AG04449 (cell line): ENCODE measurements at places on chromosomes 4 and X.

DNA sequence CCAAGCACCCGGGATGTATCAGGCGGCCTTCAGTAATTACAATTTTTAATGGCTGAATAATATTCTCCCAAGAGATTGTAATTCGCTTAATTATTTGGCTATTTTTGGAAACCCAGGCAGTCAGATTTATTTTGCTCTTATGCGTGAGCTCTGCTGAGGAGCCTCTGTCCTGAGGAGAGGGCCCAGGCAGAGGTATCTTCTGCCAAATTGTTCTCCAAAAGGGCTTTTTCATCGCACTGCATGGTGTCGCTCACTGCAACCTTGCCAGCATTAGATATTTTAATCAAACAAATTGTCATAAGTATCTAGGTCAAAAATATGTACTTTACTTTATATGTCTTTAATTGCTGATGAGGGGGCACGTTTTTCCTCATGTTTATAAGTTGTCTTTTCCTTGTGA, 5.8 kb downstream of the ATP2B3 start:
- DNase-seq = no peak

DNA sequence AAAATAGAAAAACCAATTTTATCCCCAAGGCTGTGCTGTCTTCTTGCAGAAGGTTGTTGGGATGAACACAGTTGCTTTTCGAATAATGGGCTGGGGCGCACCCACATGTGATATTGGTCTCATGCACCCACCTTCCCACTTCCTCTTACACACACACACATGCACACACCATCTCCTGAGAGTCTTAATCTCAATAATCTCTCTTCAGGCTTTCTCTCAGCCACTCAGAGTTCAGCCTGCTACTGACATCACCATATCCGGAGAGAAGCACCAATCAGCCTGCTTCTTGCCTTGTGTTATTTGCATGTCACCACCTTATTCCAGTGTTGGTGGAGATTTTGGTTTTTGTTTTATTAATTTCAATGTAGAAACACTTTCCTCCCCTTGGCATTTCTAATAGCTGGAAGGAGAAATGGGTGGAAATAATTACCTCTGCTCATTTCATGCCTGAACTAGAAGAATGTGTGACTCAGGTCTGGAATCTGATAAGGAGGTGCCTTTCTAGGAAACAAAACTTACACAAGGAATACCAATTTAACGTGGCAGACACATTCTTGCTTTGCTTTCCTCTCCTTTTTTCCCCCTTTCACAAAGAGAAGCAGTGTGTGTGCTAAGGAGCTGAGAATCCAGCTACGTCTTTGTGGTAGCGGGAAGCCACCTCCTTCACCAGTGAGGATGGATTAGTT, 400.2 kb downstream of the MID1IP1 start:
- no peak for DNase-seq

DNA sequence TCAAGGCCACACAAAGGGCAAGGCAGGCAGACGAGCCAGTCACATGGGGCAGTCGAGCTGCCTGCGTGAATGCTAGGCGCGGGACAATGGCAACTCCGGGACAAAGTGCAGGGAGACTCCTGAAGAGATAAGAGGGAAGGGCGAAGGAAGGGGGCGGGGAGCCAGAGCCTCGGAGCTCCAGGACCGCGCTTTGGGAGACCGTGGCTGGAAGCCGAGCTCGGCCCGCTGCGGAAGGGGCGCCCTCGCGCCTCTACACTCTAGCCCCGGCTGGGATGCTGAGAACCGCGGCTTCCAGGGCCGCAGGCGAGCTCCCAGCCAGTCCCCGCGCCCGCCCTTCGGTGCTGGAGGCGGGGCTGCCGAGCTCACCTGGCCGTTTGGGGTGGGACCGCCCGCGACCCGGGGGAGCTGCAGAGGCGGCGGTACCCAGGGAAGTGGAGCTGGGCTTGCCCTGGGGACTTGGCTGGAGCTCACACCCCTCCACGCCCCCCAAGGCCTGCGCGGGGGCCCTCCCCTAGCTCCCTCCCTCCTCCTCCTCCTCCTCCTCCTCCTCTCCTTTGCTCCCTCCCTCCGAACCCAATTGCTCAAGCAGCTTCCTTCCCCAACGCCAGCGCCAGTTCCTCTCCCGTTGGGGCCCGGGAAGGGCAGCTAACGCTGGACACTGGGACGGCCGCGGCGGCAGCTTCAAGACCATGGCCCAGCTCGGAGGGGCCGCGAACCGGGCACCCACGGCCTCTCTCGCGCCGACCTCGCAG, at the start of gene SOWAHD:
Gene SOWAHD, plus strand, starts transcription at position 610 of the 752 bp plus-strand sequence. Its CDS starts 80 bp downstream, at position 690.
- no peak for DNase-seq

- no peak for DNase-seq
These were observed 26.9 kb downstream of the ARFIP1 start for GRCh38 chr4:152806501-152807125.

DNA sequence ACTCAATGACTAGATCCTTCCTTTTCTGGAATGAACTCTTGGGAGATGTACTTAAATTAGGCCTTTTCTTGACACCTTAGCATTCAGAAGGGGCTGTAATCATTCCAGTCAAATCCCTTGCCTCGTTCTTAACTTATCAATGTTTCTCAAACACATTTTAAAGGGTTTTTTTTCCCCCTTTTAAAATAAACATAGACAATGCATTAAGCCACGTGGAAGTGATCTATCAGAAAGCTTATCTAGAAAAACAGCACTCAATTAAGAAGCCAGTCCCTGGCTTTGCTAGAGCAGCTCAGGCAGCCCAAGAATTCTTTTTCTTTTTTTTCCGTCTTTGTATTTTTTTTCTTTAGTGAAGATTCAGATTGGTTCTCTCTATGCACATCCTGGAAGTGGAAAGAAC, 118.2 kb downstream of the PCDH7 start:
- no peak for DNase-seq
